Activated CD8-positive, alpha-beta memory T cell treated with anti-CD3 and anti-CD28 coated beads for 48 hours (primary cell): ENCODE measurements at places on chromosomes 5 and 9.

GRCh38 chr9:98974994-98975712, 31.4 kb downstream of the COL15A1 start:
- peak; percentile 73 for DNase-seq

DNA sequence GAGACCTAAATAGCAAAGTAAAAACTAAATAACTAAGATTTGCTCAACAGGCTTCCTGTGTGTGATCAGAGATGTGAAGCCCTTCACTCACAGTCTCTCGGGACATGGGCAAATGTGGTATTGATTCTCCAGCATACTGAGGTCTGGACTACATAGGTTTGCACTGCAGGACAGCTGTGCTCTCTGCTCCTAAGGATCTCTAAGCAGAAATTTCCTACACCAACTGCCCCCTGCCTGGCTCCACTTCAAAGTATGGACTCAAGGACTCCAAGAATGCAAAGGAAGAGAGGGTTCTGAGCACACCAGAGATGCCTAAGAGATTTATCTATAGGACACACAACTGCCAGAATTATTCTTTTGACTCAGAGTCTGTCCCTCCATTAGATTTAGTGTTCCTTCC, 487.2 kb downstream of the SEMA5A start:
- no peak for DNase-seq

DNA sequence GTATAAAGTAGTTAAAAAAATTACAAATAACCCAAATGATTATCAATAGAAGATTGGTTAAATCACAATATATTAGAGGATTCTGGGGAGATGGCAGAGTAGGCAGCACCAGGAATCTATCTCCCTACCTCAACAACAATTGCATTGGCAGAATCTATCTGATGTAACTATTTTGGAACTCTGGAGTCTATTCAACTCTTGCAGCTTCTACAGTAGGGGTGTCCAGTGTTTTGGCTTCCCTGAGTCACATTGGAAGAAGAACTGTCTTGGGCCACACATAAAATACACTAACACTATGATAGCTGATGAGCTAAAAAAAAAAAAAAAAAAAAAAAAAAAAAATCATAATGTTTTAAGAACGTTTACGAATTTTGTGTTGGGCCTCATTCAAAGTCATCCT, 29.2 kb upstream of the ECM2 start:
- DNase-seq, result no peak

DNA sequence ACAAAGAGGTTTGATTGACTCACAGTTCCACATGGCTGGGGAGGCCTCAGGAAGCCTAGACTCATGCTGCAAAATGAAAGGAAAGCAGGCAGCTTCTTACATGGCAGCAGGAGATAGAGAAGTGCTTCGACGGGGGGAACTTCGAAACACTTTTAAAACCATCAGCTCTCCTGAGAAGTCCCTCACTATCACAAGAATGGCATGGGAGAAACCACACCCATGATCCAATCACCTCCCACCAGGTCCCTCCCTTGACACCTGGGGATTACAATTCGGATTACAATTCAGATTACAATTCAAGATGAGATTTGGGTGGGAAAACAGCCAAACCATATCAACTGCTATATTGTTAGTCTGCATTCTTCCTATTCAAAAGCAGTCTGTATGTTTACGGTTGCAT, 322.3 kb upstream of the ISL1 start:
- DNase-seq, result no peak

GRCh38 chr9:93954434-93955061, 607 bp downstream of the BARX1 start:
- DNase-seq, result no peak

DNA sequence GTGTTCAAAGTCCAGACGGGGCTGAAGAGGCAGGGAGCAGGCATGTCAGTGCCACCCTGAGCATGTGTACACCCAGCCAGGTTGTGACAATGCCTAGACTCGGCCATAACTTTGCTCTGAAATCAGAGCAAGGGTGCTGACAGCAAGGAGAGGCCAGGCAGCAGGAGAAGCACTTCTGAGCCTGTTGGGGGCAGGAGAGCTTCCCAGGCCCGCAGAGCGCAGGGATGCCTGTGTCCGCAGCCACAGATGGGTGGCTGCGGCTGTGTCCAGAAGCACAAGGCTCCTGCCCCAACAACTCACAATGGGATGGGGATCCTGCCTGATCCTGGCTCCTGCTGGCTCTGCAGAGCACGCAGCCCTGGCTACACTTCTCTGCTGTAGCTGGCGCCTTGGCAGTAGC, 373.9 kb downstream of the CHSY3 start:
- no peak for DNase-seq

GRCh38 chr9:94081435-94081834, 2.8 kb upstream of the PTPDC1 start:
- DNase-seq, result no peak

DNA sequence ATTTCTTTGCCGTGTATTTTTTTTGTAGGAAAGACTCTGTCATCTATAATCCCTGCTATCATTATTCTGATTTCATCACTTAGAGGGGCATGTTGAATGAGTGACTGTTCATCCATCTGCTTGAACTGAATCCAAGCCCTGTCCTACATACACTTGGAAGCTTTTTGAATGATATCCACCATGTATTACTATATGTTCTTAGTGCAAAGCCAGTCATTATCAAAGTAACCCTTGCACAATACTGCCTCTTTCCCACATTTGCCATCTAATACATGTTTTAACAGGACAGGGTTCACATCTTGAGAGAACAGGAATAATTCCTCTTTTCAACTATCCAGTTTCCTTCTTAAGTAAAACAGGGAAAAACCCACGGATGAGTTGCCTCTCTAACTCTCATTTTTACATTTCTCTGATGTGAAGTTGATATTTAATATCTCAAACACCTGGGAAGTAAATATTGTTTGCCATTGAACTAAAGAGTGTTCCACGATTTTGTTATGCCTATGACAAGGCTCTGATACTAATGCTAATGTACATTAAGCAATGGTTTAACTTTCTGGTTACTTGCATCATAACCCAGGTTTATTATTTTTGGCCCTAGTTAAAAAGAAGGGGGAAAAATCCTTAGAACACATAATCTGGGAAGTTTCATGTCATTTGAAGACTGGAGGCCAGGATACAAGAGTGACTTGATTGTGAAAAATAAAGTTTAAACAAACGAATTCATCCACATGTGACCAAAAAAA, 103.7 kb upstream of the TARS1 start:
- DNase-seq, result no peak

DNA sequence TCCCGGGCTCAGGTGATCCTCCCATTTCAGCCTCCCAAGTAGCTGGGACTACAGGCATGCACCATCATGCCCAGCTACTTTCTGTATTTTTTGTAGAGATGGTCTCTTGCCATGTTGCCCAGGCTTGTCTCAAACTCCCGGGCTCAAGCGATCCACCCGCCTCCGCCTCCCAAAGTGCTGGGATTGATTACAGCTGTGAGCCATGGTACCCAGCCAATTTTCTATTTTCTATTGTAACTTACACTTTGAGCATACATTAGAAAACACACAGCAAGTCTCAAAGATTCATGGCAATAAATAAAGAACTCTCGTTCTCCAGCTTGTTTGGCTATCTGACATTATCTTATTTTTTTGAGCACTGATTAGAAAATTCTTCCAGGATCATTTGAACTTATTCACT, 228.7 kb downstream of the ADAMTS6 start:
- DNase-seq, result no peak

- no peak for DNase-seq
Observed at GRCh38 chr5:111998871-111999270, 241.9 kb upstream of the NREP start.

GRCh38 chr9:114282926-114283325, 40.0 kb upstream of the ORM1 start:
- DNase-seq, result no peak

- no peak for DNase-seq
Observed at GRCh38 chr9:109497226-109498153, 617 bp downstream of the PTPN3 start.

GRCh38 chr5:151684690-151685361, 1.9 kb downstream of the SPARC start:
- DNase-seq, result no peak

- no peak for DNase-seq
Observed at GRCh38 chr9:114098936-114099668, at the start of gene KIF12. Gene KIF12, minus strand, starts transcription at chr9:114099292. Its CDS starts 16 bp downstream, at chr9:114099276.
